ENCODE measurements at places on chromosomes 6 and 20. TPM values are rescaled to one million over a fixed set of nuclear protein-coding genes. Genes with fewer than 3 reads are reported as not detected.
A peak's percentile ranks its signal among the peaks of the same experiment; 100 is the strongest.

DNA sequence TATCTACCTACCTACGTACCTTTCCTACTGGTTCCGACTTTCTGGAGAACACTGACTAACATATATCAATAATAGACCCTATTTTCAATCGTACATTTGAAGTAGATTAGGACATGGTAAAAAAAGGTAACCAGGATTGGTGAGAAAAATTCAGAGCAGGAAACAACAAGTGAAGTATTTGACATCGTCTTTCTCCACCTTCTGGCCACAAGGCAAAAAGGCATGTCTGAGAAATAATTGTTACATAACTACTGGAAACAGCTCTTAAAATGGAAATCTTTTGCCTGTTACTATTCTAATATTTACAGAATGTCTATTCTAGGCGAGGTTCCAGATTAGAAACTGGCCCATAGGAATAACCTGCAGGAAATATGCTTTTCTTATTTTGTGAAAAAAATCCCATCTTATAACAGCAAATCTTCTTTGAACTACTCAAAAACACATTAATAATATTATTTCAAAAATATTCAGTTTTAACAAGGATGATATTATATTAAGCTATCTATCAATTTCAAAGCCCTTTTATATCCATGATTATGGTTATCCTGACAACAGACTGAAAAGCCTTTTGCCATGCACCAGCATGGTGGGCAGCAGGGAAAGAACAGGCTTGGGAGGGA is 80.8 kb downstream of the RCAN2 start:
- no peaks in the 10 kb centered on the region for H3K36me3 ChIP-seq
- peaks cover 5% of the 10 kb centered on the region for H3K4me1 ChIP-seq
- no peaks in the 10 kb centered on the region for H3K27me3 ChIP-seq
- H3K27ac ChIP-seq, result peak overlapping the region; percentile 2

DNA sequence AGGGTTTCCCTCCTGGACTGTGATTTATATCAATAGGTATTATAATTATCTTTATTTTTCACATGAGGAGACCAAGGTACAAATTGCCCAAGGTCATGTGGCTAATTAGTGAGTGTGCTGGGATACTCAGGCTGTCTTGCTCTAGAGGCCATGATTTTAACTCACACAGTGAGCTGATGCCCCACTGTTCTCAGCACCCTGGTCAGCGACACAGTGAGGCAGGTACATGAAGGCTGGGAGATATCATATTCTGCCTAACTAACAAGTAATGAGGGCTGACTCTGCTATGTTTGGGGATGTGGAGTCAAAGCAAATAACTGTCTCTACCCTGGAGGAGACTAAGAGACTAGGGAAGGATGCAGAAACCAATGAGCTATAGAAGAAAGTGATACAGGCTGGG is 501.1 kb downstream of the PTPRT start:
- no peak overlapping the region for H3K4me3 ChIP-seq
- H3K4me1 ChIP-seq, result no peaks in the 10 kb centered on the region
- H3K27me3 ChIP-seq, result no peaks in the 10 kb centered on the region

The EYA4 gene
- total RNA-seq, result 5.0 TPM

The POFUT1 gene
- total RNA-seq, result 36.7 TPM

GRCh38 chr6:36110050-36110449 is 20.3 kb upstream of the MAPK13 start:
- no peaks in the 10 kb centered on the region for H3K4me1 ChIP-seq
- no peaks in the 10 kb centered on the region for H3K27me3 ChIP-seq
- DNase-seq, result no peak
- H3K36me3 ChIP-seq, result no peaks in the 10 kb centered on the region

DNA sequence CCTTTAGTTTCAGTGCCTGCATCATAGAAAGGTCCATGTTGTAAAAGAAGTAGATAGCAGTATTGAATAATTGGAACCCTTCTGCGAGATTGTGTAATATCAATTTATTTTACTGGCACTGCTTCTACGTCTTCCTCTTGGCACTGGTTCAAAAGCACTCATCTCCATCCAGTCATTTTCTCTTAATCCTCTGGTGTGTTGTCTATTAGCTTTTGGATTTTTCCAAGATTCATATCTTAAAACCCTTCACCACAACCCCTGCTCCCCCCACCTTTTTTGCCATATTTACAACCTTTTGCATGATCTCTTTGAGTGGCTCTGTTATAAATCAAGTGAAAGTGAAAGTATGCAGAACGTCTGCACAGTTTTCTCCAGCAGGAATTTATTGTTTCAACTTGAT is 76.6 kb upstream of the HSF2 start:
- H3K27me3 ChIP-seq, result no peaks in the 10 kb centered on the region
- H3K36me3 ChIP-seq, result no peaks in the 10 kb centered on the region
- H3K27ac ChIP-seq, result no peak overlapping the region
- peak; percentile 13 for DNase-seq

DNA sequence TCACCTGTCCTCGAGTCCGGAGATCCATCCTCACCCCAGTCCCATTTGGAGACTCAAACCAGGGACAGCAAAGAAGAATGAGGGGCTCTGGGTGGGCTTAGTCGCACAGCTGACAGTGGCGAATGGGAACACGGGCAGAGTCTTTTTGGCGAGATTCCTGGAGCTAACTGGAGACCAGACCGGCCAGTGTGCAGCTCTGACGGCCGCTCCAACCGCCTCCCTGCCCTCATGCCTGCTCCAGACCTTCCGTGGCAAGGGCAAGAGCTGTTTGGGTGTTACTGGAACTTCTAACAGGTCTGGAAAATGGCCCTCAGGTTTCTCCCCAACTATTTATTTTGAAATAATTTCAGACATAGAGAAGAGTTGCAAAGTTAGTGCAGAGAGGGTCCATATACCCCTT is 75.6 kb downstream of the IRF4 start:
- H3K4me3 ChIP-seq, result no peak overlapping the region
- no peaks in the 10 kb centered on the region for H3K27me3 ChIP-seq
- no peaks in the 10 kb centered on the region for H3K4me1 ChIP-seq
- no peak overlapping the region for H3K27ac ChIP-seq

The EPPIN gene
- not detected for total RNA-seq

The TGIF2 gene
- total RNA-seq, result 15.3 TPM
